ENCODE measurements at places on chromosomes 2 and 18.

DNA sequence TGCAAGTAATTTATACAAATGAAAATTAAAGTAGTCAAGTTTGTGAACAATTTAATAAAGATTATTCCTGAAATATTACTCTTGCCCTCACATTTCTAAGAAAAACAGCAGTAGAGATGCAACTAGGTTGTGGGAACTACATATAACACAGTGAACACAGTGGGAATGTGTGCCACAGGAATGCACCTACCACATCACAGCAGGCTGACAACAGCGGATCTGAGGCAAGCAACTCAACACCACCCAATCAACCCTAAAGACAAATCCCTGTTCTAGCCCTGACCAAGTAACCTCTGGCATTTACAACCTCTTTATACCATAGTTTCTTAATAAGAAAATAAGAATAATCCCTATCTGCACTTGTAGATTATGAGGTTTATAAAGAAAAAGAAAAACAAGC is 23.4 kb downstream of the MBOAT2 start:
- no peak for DNase-seq

GRCh38 chr2:1925928-1926327 is 181.6 kb upstream of the PXDN start:
- DNase-seq: no peak

DNA sequence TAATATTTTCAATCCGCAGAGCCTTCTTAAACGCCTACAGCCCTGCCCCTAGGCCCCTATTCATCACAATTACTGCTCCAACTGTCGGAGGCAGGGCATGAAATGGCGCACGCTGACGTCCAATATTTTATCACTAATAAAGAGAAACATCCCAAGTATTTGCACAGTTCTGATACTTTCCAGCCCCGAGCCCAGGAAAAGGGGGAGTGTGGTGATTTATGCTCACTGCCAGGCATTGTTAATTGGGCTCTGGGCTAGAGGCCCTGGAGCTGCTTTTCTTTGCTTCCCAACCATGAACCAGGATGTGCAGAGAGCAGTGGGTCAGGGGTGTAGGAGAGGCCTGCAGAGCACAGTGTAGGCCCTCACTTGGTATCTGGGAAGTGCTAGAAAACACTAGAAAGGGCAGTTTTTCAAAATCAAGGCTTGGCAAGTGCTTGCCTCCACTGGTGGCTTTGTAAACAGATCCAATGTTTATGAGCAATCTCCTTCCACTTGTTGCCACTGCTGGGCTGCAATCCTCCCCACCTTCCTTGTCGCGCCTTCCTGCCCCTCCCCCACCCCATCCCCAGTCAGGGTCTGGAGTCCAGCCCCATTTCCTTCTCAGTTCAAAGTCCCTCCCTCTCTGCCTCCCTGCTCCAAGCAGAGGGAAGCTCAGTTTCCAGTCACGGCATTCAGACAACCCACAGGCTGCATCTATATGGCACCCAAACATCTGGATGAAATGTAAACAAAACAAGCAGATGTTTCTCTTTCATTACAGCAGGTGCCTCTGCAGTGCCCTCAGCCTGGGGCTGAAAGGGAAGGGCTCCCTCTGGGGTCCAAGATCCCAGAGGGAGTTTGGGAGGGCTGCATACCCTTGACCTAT is 83.9 kb upstream of the PKDCC start:
- no peak for DNase-seq

DNA sequence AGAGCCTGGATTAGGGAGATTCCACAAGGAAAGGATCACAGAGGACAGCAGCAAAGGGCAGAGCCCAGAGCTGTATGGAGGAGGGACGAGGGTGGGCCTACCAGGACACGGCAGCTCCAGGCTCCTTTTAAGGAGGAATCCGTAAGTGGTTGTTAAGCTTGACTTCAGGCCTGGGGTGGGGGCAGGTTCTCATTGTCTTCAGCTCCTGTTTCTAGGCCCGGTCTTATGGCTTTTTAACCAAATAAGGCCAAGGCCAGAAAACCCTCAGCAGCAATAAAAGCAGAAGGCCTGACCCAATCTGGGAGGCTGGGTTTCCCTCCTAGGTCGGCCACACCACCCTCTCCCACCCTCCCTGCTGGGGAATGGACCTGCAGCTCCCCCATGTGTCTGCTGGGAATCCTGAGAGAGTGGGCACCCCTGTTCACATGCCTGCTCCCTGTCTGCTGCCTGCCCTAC is 111.2 kb downstream of the PLB1 start:
- DNase-seq: no peak

- no peak for DNase-seq
Measured at GRCh38 chr2:200698217-200698616, 112.4 kb downstream of the AOX1 start.

- DNase-seq: no peak
Measured at GRCh38 chr18:79965119-79965902, 868 bp downstream of the HSBP1L1 start.

DNA sequence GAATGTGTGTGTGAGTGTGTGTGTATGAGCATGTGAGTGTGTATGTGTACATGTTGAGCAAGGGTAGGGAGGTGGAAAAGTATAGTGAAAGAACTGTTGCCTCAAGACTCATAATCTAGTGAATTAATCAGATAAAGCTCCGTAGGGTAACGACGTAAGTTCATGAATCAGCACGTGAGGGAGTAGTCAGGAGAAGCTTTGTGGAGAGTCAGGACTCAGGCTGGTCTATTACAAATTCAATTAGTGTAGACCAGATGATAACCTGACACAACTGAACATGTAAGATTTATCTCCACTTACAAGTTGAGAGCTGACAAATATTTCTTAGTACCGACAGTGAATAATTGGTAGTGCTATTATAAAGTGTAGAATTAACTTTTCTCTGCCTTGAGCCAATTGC is 194.5 kb downstream of the RAD51AP2 start:
- DNase-seq: no peak

- DNase-seq: no peak
Measured at GRCh38 chr18:8800445-8800844, 95.1 kb downstream of the MTCL1 start.

GRCh38 chr2:156385242-156385641 is 50.9 kb upstream of the GPD2 start:
- DNase-seq: no peak

- no peak for DNase-seq
Measured at GRCh38 chr2:51324051-51324450, 292.1 kb upstream of the NRXN1 start.

- no peak for DNase-seq
Measured at GRCh38 chr2:183123959-183124221, 353 bp upstream of the NUP35 start.

DNA sequence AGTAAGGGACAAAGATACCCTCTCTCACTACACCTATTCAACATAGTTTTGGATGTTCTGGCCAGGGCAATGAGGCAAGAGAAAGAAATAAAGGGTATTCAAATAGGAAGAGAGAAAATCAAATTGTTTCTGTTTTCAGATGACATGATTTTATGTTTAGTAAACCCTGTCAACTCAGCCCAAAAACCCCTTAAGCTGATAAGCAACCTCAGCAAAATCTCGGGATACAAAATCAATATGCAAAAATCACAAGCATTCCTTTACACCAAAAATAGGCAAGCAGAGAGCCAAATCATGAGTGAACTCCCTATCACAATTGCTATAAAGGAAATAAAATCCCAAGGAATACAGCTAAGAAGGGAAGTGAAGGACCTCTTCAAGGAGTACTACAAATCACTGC is 1130.7 kb upstream of the PIK3C3 start:
- DNase-seq: no peak

GRCh38 chr2:192467953-192468660 is 273.4 kb upstream of the TMEFF2 start:
- no peak for DNase-seq

DNA sequence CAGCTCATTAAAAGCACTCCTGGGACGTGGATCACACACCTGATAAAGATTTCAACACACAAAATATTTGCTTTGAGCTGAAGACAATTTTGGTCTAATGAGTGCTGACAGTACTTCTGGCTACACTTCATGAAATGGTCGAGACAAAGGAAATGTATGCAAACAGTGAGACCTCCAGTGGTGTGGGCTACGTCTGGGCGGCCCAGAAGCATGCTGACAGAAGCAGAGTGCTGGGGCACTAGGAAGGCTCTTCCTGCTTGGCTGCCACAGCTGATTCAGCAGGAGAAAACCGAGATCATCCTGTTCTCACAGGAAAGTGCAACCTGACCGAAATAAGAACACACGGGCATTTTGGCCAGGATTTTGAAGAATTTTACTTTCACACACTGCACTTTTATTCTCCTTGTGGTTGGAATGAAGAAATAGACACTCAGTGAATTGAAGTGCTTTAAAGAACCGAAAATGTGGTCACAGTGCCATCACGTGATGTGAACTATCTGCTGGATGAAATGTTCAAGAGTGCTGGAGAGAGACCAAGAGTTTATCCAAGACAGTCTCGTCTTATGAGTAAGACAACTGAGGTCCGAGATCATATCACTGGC is 149.5 kb downstream of the CCBE1 start:
- DNase-seq: no peak

DNA sequence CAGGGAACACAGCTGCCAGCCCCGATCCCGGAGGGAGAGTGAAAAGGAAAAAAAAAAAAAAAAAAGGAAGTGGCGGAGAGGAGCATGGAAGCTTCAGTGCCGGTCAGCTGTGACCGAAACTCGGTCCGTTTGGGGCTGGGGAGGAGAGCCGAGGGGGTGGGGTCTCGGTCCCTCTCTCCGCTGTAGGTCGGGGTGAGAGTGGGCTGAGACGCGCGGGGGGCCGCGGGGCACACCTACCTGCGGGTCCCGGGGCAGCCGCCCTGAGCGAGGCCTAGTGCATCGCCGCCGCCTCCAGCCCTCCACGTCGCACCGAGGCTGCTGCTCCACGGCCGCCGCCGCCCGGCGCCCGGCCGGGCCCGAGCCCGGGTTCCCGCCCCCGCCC is 536 bp downstream of the VPS54 start:
- DNase-seq: no peak

- DNase-seq: no peak
Measured at GRCh38 chr2:194745557-194746146, 911.4 kb upstream of the SLC39A10 start.

- no peak for DNase-seq
Measured at GRCh38 chr18:2687390-2688001, 32.0 kb downstream of the SMCHD1 start.

GRCh38 chr18:55695091-55695490 is 107.1 kb upstream of the TCF4 start:
- DNase-seq: no peak
